ENCODE measurements at places on chromosomes 6 and 20. TPM values are rescaled to one million over a fixed set of nuclear protein-coding genes. Genes with fewer than 3 reads are reported as not detected.

The PTK6 gene
- total RNA-seq: not detected

The ADGB gene
- not detected for total RNA-seq

The TGM2 gene
- total RNA-seq: 235 TPM

The C20orf141 gene
- total RNA-seq: not detected

The SAMD3 gene
- total RNA-seq: 0.66 TPM

The CALHM4 gene
- 1.2 TPM for total RNA-seq

The ID1 gene
- 123 TPM for total RNA-seq

The ABHD16B gene
- total RNA-seq: not detected

The WFDC10B gene
- not detected for total RNA-seq

The TSPO2 gene
- total RNA-seq: not detected

The MATN4 gene
- not detected for total RNA-seq

The F13A1 gene
- 30.1 TPM for total RNA-seq

The ZFP57 gene
- not detected for total RNA-seq

The KCTD20 gene
- 22.6 TPM for total RNA-seq

The DEF6 gene
- 0.51 TPM for total RNA-seq

The SSTR4 gene
- total RNA-seq: not detected

The XRN2 gene
- 31.9 TPM for total RNA-seq

The CCM2L gene
- 7.3 TPM for total RNA-seq

The DNMT3B gene
- 0.64 TPM for total RNA-seq

The COL21A1 gene
- total RNA-seq: 0.47 TPM

The CHMP4B gene
- total RNA-seq: 111 TPM

The CNKSR3 gene
- 4.7 TPM for total RNA-seq

The SLC17A3 gene
- total RNA-seq: not detected

The TDP2 gene
- total RNA-seq: 16.3 TPM

The GGTLC1 gene
- not detected for total RNA-seq

The SIRPG gene
- not detected for total RNA-seq

The CAP2 gene
- 452 TPM for total RNA-seq

The ZBTB46 gene
- 4.8 TPM for total RNA-seq

The GJA1 gene
- 10.2 TPM for total RNA-seq

The ENPP5 gene
- total RNA-seq: 3.2 TPM

The BMP2 gene
- total RNA-seq: 1.6 TPM

The PPP2R5D gene
- 36.4 TPM for total RNA-seq

The ETV7 gene
- total RNA-seq: not detected

The MTRF1L gene
- total RNA-seq: 28.9 TPM

The HLA-DOA gene
- total RNA-seq: 0.52 TPM

The ID4 gene
- total RNA-seq: 0.61 TPM

The FAM162B gene
- total RNA-seq: 2.8 TPM

The RIPOR2 gene
- total RNA-seq: 7.9 TPM

The OXT gene
- total RNA-seq: not detected

The OR2J3 gene
- not detected for total RNA-seq

The PSMG4 gene
- 19.7 TPM for total RNA-seq

The NKAPL gene
- 5.0 TPM for total RNA-seq

The BPIFB2 gene
- total RNA-seq: not detected

The TRAPPC3L gene
- total RNA-seq: not detected

Measured in psoas muscle (tissue), 8 donors.